ENCODE measurements at places on chromosomes 2 and 18.

- no peak for DNase-seq
These were observed at the start of gene FAM110C for GRCh38 chr2:46471-47345. Gene FAM110C, minus strand, starts transcription at chr2:46505. Its CDS starts 120 bp downstream, at chr2:46385.

DNA sequence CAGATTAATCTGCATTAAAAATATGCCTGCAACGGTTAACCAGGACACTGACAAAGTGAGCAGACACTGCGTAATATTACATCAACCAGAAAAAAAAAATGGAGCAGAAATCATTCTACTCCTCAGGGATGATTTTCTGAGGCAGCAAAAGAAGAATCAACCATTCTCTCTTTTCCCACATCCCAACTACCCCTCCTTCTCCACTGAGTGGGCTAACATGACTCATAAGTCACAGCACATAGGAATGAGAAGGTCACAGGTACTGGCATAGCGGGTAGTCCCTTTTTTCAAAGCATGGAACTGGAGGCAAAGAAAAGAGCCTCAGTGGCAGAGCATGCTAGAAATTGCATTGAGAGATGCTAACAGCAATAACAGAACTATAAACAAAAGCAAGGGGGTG, 54.3 kb upstream of the TSPYL6 start:
- no peak for DNase-seq

DNA sequence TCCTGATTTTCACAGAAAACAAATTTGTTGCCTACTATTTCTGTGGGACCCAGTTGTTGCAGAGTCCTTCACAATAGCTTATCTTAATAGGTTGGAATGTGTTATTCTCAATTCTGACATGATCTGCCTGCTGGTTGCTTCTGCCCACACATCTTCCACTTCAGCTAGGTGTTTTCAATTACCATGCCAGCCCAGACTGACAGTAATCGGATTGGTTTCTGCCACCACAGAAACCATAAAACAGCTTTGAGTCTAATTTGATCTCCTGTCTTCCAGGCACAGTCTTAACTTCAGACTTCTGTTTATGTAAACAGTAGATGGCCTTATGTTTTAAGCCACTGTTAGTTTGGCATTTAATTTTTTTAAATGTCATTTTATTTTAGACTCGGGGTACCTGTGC, 248.2 kb upstream of the RBMS1 start:
- no peak for DNase-seq

DNA sequence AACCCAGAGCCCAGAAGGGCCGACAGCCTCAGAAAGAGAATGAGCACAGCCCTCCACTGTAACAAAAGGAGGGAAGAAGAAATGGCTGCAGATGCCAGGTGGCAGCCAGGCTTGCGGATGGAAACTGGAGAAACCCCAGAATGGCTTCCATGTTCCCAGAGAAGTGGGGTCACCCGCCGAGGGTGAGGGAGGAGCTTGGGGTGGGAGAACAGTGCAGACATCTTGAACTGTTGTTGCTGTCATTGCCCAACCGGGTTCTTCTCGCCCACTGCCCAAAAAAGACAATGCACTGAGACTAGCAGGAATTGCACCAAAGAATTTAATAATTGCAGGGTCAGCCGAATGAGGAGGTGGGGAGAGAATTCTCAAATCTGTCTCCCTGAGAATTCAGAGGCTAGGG, 223.2 kb upstream of the RAB6C start:
- DNase-seq, result no peak

- DNase-seq, result no peak
These were observed 209.3 kb downstream of the AKAIN1 start for GRCh38 chr18:4987452-4988405.

DNA sequence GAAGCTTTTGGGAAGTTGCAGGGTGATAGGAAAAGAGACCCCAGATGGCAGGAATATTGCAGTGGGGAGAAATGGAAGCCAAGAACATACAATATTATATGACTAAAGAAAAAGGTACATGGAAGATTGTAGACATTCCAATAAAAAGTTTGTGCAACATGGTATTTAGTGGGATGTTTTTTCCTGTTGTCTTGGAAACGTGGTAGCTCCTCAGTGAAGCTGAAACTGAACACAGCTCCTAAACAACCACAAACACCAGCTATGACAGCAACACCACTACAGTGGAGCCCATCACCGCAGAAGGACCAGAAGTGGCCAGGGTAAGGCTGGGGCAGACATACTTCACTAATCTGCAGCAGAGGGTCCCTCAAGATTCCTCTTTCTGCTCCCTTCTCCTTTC, 246.8 kb downstream of the CDH20 start:
- no peak for DNase-seq

GRCh38 chr2:232238108-232238507, 140.4 kb upstream of the ALPP start:
- DNase-seq, result no peak
